H9 (cell line): ENCODE measurements at places on chromosomes 4 and X.

GRCh38 chr4:14262221-14262620, 634.7 kb upstream of the BOD1L1 start:
- no peak for DNase-seq

- no peak for DNase-seq
These were observed 109.1 kb downstream of the ANAPC4 start for GRCh38 chr4:25486171-25486570.

DNA sequence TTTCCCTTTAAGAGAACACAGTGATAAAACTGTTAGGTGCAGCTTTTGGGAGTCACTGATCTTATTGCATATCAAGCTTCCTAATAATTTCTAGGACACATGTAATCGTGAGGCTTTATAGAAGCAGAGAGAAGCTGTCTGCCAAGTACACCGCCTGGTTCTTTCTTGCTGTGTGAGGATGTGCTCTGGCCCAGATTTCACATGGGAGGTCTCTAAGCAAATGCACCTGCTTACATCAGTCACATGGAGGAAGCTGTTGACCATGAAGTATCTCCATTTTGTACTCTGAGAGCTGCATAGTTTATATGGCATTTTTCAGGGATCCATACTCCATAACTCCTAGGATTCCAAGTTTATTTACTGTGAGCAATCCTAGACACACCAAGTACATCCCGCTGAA, 37.1 kb downstream of the RGS12 start:
- DNase-seq, result no peak

DNA sequence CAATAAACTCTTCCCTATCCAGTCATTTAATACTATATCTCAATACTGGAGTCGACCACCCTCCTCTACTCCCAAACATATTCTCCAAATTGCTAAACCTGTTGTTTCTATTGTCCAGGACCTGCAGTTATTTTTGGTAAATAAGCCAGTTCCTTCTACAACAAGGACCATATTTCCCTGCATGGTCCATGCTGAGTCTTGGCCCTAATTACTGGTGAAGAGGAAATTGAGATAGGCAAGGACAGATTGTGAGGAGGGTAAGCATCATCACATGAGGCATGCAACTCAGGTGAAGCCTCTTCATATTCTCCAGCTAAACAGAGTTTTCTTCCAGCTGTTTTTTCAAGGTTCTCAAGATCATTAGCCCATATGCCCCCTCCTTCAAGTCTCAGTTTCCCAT, 1193.6 kb downstream of the RAPGEF2 start:
- no peak for DNase-seq

GRCh38 chrX:38371641-38372040, 19.2 kb downstream of the OTC start:
- no peak for DNase-seq

DNA sequence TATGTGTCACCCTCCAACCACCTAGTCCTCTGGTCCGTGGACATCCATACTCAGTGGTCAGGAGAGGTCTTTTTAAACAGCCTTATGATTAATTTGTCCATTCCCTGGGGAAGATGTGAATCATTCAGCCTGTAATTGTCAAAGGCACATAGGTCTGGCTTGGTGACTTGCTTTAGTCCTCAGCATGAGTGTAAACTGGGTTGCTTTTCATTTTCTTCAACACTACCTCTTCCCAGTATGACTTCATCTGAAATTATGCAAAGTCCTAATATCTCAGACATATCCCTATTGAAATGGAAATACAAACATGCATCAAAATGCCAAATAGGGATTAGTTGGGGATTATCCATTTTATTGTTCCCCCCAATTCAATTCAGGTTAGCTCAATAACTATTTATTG, 208.3 kb upstream of the AMOT start:
- DNase-seq, result no peak

DNA sequence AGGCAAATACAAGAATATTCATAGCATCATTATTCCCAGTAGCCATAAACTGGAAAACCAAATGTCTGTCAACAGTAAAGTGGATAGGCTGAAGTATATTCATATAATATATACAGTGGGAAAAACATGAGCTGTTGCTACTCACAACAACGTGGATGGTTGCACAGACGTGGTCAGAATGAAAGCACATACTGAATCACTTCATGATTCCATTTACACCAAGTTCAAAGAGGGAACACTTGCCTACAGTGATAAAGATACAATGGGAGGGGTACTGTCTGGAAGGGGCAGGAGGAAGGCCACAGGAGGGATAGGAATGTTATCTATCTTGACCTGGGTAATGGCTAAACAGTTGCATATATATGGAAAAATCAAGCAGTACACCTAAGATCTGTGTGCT, 25.3 kb downstream of the APBB2 start:
- DNase-seq, result no peak

DNA sequence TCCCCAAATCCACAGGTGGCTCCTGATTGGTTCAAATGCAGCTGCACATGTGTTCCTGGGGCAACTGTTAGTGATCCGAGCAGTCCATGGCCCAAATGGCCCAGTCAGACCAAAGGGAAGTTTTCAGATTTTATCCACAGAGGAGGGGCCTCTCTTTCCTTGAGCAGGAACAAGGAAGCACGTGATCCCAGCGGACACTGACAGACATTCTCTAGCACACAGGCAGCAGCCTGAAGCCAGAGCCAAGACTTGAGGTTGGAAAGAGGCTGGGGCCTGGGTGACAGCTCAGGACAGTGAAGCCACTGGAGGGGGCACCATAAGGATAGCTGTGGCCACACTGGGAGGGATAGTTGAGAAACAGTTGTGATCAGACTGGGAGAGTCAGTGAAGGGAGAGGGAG, 3.5 kb upstream of the ZFP92 start:
- no peak for DNase-seq

DNA sequence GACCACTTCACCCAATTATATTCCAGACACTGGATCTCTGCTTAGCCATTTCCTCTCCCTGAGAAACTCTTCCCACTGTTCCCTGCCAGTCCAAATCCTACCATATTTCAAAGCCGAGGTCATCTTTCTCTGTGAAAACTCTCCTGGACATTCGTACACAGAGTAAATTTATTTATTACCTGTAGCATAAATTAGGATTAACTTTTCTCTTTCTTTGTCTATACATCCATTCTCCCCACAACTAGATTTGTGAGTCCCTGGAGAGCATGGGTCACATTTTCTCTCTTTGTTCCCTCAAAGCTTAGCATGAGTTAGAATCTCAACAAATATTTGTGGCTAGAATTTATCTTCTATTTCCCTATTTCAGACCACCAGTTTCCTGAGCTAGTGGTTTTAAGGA, 27.8 kb upstream of the SMIM10 start:
- DNase-seq, result no peak

DNA sequence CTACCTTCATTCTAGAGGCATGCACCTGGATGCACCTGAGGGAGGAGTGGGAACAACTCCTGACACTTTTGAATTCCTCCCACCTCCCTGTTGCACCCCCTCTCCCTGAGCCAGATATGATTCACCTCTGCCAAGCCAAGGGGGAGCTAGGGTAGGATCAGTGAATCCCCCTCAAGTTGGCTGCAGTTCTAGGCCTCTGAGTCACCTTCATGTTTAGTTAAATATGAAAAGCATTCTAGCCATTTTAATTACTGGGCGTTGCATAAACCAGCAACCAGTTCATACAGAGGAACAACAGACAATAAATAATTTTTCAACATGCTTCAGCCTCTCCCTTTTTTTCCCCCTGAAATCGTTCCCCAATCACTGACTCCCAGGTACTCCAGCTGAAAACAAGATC, 1440.2 kb downstream of the ADGRL3 start:
- DNase-seq, result no peak

GRCh38 chrX:69565247-69565815, 50.6 kb upstream of the EDA start:
- DNase-seq, result no peak

DNA sequence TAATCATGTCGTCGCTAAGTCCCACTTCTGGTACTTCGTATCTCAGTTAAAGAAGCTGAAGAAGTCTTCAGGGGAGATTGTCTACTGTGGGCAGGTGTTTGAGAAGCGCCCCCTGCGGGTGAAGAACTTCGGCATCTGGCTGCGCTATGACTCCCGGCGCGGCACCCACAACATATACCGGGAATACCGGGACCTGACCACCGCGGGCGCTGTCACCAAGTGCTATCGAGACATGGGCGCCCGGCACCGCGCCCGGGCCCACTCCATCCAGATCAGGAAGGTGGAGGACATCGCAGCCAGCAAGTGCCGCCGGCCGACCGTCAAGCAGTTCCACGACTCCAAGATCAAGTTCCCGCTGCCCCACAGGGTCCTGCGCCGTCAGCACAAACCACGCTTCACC, 11.3 kb downstream of the PNCK start:
- DNase-seq, result peak; percentile 80

DNA sequence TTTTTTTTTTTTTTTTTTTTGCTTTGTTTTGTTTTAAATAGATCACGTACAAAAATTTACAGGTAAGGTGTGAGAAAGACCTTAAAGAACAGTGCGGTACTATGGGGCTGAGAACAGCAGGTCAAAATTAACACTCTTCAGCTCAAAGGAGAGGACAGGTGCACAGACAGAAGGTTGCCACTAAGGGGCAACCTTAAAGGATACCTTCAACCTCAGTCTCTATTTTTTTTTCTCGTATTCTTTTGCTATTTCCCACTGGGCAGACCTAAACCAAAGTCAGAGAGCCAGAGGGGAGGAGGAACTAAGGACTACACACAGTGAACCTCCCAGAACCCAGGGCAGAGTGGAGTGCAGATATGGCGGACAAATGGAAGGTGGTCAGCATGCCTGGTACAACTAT, 1984.3 kb upstream of the IGFBP7 start:
- DNase-seq, result peak; percentile 26

DNA sequence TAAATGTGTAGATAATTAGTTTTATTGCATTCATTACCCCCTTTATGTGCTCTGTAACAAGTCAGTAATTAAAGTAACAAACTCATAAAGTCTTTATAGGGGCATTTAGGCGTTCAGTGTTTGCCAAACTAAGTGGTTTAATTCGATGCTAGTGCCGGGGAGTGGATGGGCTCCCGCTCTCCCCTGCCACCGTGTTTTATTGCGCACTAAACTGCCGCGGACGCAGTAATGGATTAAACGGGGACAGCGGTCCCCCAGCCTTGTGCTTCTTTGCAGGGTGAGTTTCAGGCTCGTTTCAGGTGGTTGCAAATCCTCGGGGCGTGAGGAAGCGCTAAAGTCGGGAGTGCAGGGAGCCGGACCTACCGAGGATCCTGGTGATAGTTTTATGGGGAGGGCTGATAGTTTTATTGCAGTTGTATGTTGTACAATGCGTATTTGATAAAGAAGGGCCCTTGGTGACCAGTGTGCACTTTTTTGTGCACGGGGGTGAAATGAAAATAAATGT, 1.6 kb upstream of the PHOX2B start:
- peak; percentile 38 for DNase-seq

GRCh38 chr4:45621971-45622370, 501.9 kb downstream of the GABRG1 start:
- no peak for DNase-seq

DNA sequence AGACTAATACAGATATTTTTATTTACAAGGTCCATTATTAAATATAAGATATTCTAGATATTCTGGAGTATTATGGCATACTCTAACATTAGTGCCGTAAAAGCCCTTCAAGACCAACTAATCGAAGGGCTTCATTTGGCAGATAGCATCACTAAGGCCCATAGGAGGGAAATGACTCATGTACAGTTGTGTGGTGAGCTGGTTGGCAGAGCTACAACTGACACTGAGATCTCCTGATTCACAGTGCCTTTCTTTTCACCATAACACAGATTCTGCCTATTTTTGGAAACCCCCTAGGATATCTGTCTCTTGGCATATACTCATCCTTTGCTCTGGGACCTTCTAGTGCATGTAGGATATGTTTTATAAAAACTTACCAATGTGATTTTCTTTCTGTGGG, 201.7 kb upstream of the AFF2 start:
- no peak for DNase-seq

GRCh38 chr4:147056940-147057610, 111.4 kb upstream of the TTC29 start:
- no peak for DNase-seq

DNA sequence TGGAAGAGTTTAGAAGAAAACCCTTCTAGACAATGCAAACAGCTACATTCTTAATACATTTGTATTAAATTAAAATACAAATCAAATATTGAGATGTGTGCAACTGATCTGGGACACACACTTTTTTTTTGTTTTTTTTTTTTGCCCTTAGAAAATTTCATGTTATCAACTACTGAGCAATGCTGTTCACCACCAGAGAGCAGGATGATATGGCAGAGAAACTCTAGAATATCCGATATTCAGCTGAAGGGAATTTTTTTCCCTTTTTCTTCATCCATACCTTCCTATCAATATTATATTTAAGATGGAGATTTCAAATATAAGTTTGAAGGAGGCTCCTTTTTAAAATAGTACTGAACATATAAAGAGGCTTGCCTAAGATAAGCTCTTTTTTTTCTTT, 1.0 kb downstream of the NDST3 start:
- DNase-seq, result no peak

- no peak for DNase-seq
These were observed 204.8 kb downstream of the PDGFC start for GRCh38 chr4:156766846-156767245.

- no peak for DNase-seq
These were observed 307.2 kb upstream of the NR3C2 start for GRCh38 chr4:148749403-148749802.

DNA sequence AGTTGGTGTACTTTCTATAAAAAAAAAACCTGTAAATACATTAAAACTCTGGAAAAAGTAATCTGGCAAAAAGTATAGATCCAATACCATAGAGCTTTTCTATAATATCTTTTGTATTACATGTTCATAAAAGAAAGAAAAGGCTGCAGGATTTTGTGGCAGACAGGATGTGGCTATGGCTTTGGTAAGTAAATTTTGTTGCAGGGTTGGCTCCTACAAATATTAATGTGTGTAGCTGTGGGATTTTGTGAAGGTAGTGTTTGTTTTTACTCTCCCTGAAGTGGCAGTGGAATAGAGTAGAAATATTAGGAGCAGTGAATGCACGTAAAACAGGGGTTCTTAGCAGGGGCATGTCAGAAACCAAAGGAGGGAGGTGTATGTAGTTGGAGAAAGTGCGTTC, 84.8 kb downstream of the TSPAN7 start:
- no peak for DNase-seq

DNA sequence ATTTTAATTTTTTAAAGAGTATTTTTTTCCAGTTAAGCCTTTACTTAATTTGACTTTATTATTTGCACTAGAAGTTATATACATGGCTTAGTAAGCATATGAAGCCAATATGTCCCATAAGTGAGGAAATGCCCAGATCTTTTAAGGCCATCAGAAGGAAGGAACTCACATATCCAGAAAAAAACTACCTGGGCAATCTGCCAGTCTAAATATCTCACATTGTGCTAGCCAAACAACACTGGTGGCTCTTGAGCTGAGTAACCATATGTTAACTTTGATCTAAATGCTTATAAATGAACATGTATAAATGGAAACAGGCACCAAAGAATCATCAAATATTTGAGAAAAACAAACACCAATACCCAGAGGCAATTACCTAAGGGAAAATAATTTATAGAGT, 138.6 kb upstream of the APOOL start:
- no peak for DNase-seq

DNA sequence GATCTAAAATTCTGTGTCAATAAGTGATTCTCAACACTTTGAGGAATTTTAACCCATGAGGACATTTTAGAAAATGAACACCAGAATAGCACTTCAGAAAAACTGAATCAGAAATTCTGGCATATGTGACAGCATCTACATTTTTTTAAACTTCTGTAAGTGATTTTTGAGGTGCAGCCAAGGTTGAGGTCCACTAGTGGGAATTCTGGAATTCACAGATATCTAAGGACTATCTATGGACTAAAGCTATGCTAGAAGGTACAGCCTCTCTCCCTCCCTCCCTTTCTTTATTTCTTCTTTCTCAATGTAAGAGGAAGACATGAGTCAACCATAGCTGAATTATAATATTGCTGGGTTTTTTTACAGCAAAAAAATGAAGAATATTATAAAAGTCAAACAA, 508.2 kb upstream of the ATOH1 start:
- no peak for DNase-seq
